Heart left ventricle (tissue), 16 donors: ENCODE measurements at places on chromosomes 5 and 9.

GRCh38 chr5:7396713-7397454 is 946 bp downstream of the ADCY2 start:
- no peak for DNase-seq

DNA sequence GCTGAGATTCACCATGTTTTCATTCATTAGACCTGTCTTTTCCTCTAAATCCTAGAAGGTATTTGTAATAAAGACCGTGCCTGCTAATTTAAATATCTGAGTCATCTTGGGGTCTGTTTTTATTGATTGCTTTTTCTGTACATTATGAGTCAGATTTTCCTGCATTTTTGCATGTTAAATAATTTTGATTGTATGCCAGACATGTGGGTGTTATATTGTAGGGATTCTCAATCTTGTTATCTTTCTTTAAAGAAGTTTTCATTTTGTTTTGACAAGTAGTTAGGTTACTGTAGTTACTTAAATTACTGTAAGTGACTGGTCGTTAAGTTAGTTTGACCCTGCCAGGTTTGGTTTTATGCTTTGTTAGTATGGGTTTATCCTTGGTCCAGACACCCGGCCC is 35.1 kb downstream of the EXOSC2 start:
- no peak for DNase-seq

- peak; percentile 34 for DNase-seq
Measured at GRCh38 chr9:385818-386398, 171.2 kb downstream of the DOCK8 start.

GRCh38 chr9:1294641-1295258 is 244.6 kb downstream of the DMRT2 start:
- no peak for DNase-seq

GRCh38 chr9:38227656-38228055 is 158.6 kb upstream of the SHB start:
- no peak for DNase-seq

GRCh38 chr5:149658299-149658698 is 71.8 kb upstream of the PPARGC1B start:
- peak; percentile 55 for DNase-seq

DNA sequence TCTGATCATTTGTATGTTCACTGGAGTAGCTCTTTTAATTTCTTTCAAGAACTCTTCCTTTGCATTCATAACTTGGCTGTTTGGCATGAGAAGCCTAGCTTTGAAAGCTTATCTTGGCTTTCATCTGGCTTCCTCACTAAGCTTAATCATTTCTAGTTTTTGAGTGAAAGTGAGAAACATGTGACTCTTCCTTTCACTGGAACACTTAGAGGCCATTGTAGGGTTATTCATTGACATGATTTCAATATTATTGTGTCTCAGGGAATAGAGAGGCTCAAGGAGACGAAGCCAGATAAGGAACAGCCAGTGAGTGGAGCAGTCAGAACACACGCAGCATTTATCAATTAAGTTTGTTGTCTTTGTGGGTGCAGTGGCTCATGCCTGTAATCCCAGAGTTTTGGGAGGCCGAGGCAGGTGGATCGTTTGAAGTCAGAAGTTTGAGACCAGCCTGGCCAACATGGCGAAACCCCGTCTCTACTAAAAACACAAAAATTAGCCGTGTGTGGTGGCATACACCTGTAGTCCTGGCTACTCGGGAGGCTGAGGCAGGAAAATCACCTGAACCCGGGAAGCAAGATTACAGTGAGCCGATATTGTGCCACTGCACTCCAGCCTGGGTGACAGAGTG is 98.3 kb downstream of the UGCG start:
- DNase-seq = no peak

GRCh38 chr5:80239680-80240367 is 16.0 kb downstream of the SERINC5 start:
- no peak for DNase-seq

- no peak for DNase-seq
Measured at GRCh38 chr5:99694884-99695283, 766.1 kb upstream of the CHD1 start.

GRCh38 chr5:22460189-22460588 is 393.0 kb downstream of the CDH12 start:
- DNase-seq = no peak

- no peak for DNase-seq
Measured at GRCh38 chr5:148005788-148006520, 57.8 kb upstream of the SPINK5 start.

DNA sequence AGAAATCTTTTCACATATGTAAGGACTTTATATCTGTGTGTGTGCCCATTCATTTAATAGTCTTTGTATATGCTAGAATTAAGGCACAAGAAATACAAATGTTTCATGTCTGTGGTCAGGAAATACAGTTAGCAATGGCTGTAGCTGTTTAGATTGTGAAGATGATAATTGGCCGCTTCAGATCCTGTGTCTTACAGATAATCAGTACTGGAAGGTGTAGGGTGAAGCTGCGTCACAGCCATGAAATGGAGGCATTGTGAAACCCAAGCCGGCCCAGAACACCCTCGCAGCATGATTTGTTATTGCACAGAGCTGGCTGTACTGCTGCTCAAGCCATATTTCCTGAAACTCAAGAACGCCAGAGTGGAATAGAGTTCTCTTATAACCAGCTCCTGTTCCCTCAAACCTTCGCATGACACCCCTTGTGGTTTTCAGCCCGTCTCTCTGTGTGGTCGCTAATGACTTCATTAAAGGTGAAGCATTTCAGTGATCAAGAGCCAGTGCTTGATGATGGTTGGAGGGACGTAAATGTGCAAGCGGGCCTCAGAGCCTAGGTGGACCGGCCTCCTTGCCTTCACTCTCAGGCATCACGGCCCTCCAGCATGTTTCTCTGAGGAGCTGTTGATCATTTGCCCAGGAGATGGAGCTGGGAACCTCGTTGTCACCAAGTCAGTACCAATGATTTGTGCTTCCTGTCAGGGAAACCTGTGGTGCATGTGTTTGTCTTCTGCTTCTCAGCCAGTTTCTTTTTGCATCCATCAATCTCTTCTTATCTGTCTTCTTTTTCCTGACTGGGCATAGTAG is 80.1 kb downstream of the F2RL2 start:
- no peak for DNase-seq

- no peak for DNase-seq
Measured at GRCh38 chr9:69877852-69878514, 57.4 kb downstream of the CFAP95 start.

DNA sequence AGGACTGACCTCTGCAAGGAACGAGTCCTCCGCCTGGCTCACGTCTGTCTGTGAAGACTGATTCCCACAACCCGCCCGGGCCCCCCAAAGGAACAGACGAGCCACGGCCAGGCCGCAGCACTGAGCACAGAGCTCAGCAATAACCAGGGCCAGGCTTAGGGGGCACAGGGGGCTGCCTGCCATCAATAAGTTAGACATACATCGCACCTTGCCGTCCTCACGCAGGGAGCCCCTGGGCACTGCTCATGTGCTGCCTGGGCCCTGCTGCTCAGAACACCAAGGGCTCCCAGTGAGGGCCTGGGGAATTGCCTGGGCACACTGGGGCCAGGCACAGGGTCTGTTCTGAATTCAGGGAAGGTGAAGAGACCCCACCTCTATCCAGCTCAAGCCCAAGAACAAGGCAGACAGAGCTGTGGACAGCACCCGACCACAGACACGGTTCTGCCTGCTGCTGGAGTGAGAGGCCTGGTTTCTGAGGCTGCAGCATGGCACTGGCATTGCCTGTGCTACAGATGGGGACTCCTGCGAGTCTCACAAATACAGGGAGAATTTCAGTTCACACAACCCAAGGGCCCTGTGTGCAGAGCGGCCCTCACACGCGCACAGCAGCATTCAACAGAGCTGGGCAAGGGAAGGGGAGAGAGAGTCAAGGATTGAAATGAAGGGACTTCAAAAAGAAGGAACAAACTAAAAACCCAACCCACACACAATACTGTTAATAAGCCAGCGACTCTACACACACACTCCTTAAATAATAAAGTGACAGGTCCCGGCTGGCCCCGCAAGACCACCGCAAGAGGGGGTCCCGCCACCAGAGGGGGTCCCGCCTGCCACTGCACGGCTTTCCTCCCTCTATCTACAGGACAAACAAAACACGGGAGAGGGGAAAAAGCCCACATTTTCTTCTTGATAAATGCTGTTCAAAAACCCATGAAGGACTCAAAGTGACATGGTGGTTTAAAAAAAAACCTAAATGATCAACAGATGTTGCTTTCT is 32.0 kb downstream of the PRRT1B start:
- DNase-seq = no peak

DNA sequence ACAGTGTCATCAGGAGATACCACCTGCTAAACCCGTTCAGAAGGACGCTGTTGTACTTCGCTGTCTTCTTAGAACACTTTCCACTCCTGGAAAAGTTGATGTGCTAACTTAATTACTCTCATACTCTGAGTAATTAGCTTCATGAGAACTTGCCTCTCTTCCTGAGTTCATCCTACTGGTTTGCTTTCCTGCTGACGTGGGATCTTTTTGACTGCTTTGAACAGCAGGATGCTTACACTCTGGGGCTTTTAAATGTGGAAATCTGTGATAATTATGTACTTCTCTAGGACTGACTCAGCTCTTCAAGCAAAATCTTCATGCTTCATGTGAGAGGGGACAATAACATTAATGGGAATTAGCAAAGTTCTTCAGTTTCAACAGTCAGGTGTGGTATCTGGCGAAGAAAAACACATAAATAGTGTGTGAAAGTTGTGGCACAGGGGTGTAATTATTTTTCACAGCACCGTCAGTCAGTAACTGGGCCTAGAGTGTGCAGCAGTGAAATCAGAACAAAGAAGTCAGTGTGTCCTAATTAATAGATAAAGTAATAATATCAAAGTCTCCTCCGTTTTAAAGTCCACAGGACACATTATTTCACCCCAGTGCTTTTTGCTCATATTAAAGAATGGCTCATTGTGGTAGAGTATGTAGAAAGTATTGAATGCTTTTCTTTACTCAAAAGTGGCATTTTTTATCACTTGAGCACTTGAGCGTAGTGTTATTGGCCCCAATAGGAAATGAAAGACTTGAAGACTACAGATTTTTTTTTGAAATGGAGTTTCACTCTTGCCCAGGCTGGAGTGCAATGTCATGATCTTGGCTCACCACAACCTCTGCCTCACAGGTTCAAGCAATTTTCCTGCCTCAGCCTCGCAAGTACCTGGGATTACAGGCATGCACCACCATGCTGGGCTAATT is 140.9 kb upstream of the DMRT1 start:
- no peak for DNase-seq

DNA sequence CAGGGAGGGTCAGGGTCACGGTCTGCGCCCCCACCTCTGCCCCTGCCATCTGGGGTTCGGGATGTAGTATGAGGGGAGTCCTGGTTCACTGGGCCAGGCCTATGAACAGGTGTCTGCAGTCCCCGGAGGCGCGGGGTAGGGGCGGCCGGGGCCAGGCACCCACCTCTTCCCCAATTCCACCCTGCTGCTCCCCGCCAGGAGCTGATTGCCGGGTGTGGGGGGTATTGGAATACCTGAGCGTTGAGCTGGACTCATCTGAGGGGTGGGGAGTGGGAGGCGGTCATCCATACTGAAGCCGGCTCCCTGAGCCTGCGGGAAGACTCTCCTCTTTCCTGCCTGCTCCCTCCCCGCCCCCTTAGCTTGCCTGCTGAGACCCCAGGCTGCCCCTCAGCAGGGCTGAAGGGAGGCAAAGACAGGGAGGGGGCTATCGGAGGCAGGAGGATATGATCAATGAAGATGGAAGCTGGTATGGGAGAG is 679 bp downstream of the SLC6A7 start:
- no peak for DNase-seq

DNA sequence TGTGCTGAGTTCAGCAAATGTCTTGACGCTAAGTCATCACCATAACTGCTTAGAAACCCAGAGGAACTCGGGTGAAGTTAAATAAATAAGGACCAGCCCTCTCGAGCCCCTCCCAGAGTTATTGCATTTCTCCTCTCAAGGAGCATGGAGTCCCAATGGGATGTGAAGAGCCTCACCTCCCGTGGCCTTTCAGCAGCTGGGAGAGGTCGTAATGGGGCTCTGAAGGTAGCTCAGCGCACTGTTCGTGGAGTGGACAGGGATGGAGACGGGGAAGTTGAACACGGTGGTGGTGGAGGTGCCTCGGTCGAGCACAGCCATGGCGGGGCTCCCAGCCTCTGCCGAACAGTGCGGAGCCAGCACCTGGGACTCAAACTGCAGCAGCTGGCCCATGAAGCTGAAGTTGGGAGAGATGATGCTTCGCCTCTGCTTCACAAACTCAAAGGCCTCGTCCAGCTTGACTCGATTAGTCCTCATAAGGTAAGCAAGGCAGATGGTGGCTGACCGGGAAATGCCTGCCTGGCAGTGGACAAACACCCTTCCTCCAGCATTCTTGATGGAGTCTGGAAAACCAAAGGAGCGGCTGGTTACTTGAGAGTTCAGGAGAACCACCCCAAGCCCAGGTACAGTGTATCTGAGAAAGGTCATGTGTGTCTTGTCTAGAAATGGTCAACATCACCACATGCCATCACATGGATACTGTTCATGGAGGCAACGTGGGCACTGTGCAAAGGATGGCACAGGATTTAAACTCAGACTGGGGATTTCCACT is 2.2 kb downstream of the DUSP1 start:
- no peak for DNase-seq

GRCh38 chr5:17190799-17191391 is 26.5 kb upstream of the BASP1 start:
- DNase-seq = no peak

- peak; percentile 58 for DNase-seq
Measured at GRCh38 chr5:5658226-5658625, 235.7 kb downstream of the ICE1 start.

DNA sequence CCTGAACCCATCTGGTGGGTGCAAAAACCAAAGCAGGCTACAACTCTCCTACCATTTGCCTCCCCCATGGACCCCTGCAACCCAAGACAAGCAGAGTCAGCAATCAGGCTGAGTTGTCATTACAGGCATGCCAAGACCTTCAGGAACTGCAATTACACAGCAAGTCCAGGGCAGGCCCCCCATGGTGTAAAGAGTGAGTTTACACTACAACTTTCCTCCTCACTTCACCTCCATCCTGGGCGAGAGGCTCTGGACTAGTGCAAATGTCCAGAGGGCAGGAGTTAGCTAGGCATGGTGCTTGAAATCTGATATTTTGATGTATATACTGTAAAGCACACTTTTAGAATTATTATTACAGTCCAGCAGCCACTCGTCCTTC is 7.0 kb upstream of the P4HA2 start:
- no peak for DNase-seq

DNA sequence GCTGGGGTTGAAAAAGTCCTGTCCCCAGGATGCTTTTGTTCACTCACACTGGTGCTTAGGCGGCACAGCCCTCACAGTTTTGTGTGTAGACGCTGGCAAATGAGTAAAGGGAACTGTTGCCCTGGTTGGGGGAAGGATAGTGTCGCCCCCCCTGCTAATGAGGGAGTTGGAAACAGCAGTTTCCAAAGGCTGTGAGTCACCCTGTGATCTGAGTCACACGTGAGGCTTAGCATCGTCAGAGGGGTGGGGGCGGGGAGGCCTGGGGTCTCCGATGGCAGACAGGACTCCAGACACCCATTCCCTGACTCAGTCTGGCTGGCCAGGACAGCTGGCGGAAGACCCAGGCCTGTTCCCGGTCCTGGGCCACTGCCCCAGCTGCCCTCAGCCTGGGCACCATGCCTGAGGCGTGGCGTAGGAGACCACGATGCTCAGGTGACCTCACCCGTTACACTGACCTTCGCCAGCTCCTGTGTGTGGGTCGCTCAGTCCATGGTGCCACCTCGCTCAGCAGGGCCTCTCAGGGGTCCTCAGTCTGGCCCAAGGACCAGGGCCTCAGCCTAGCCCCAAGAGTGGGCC is 2.9 kb downstream of the DNAJB5 start:
- DNase-seq = peak; percentile 80
